ENCODE measurements at places on chromosomes 7 and 10.

GRCh38 chr7:47587351-47587750 is 5.4 kb upstream of the TNS3 start:
- DNase-seq = no peak

DNA sequence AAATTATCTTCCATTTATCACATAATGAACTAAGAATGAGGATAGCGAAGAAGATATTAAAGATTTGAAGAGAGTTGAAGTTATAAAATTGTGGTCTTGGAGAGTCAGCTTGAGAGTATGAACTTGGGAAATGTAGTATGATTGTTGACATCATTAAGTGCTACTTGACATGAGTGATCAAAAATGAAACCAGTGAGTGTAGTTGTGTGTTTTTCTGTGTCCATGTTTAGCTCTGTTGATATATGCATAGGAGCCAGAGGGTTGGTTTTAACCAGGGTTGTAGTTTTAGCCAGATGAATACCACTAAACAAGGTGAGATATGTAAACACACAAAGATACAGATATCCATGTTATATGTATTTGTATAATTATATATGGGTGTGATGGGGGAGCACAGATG is 6.2 kb downstream of the TMEM106B start:
- no peak for DNase-seq

DNA sequence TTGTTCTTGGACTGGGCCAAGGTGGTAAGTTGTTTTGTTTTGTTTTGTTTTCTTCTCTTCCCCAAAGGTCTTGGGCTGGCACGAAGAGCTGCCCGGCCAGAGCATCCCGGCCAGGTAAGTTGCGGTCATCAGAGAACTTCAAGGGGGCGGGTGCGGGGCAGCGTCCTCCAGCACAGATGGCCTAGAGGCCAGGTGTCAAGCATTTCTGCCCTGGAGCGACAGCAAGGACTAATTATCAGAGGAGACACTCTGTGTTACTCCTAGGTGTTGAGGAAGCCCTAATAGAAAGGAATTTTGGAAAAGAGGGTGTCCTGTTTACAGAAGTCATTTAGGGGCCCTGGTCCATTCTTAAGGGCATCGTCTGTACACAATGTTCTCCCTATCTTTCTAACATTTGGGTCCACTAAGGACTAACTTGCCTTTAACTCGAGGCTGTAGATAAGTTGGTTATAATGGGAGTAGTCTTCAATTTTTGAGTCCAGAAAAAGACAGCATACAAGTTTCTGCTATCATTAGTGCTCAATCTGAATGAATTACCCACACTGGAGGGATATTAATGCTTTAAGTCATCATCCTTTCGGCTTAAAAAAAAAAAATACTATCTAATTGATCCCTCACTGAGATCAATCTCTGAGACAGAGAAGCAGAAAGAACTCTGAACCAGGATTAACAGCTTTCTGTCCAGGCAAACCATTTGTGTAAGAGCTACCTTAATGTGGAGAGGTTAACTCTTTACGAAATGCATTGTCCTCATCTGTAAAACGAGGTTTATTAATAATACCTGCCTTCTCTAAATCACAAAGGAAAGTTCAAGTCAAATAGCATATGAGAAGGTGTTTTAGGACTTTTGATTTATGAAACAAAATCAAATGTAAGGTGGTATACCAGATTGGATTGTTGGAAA is 1.5 kb downstream of the ITGB8 start:
- no peak for DNase-seq

GRCh38 chr7:88132725-88133124 is 87.1 kb downstream of the SRI start:
- DNase-seq = no peak

- DNase-seq = no peak
Measured at GRCh38 chr7:24911213-24911603, 68.8 kb downstream of the OSBPL3 start.
